SK-N-SH (cell line): ENCODE measurements at places on chromosomes 16 and 17. TPM values are rescaled to one million over a fixed set of nuclear protein-coding genes. Genes with fewer than 3 reads are reported as not detected.

Gene ABCC12
- not detected in 2 replicates for polyA plus RNA-seq

Gene DLX4
- 0.03 and 0.10 TPM in 2 replicates for polyA plus RNA-seq

Gene CDH1
- not detected in 2 replicates for polyA plus RNA-seq

Gene KRT39
- polyA plus RNA-seq = not detected in 2 replicates

Gene UMOD
- not detected in 2 replicates for polyA plus RNA-seq

Gene TP53TG3C
- 0.44 and 0.76 TPM in 2 replicates for polyA plus RNA-seq

Gene SPATA22
- not detected in 2 replicates for polyA plus RNA-seq

GRCh38 chr16:1877804-1878203 lies 5.8 kb upstream of the MEIOB start:
- no peak for DNase-seq

- peak; percentile 64 for DNase-seq
Observed at GRCh38 chr16:4944333-4945281, 7.7 kb upstream of the PPL start.

- DNase-seq = no peak
Observed at GRCh38 chr16:50326835-50327465, 41.8 kb downstream of the BRD7 start.

GRCh38 chr17:46732754-46733398 lies 85.6 kb downstream of the WNT3 start:
- no peak for DNase-seq

DNA sequence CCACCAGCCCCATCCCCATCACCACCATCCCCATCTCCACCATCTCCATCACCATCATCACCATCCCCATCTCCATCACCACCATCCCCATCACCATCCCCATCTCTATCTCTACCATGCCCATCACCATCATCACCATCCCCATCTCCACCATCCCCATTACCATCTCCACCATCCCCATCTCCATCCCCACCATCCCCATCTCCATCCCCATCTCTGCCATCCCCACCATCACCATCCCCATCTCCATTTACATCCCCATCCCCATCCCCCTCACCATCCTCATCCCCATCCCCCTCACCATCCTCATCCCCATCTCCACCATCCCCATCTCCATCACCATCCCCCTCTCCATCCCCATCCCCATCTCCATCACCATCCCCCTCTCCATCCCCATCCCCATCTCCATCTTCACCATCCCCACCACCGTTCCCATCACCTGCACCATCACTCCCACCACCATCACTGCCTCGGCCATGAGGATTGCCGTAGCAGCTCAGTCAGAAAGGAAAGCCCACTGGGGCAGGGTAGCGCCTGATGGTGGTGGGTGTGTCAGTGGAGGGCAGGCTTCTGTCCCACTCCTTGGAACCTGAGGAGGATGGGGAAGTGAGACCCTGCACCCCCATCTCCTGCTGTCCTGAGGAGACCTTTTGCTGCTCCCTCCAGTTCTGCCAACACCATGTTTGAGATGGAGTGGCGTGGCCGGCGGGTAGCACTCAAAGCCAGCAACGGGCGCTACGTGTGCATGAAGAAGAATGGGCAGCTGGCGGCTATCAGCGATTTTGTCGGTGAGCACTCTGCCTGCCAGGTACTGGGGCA lies 7.5 kb downstream of the FSCN2 start:
- DNase-seq = no peak

DNA sequence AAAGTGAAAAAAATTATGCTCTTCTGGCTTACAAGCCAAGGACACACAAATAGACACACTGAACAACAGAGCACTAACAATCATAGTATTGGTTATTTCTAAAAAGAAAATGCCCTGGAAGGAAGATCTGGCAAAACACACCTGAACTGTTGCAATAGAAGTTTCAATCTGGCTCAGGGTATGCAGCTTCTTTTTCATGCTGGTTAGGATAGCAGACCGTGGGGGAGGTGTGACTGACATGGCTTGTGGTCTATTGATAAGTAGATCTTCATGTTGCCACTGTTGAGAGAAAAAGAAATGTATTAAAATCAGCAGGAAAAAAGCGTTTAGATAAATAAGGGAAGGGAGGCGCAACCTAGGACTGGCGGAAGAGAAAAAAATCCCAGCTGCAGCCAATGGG lies 26.5 kb upstream of the ARL6IP1 start:
- DNase-seq = no peak

- DNase-seq = no peak
Observed at GRCh38 chr16:88983771-88984687, 7.0 kb upstream of the CBFA2T3 start.

GRCh38 chr16:52727849-52728248 lies 180.9 kb upstream of the TOX3 start:
- no peak for DNase-seq

GRCh38 chr16:11762431-11762830 lies 19.8 kb upstream of the TXNDC11 start:
- no peak for DNase-seq

DNA sequence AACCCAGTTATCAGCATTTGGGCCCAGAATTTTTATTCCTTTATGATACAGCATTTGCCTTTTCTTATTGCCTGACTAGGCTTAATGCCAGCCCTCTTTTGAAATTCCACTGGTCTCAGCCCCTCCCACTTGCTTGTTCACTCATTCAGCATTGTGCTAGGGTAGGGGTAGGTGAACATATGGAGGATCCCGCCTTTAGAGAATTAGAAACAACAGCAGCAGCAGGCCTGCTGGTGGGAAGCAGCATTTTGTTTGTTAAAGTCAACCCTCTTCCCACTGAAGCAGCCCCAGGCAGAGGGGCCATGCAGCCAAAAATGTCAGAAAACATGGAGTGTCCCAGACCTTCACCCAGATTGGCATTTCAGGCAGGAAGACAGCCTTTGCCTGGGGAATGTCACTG lies 1355.2 kb downstream of the CDH8 start:
- no peak for DNase-seq

- no peak for DNase-seq
Observed at GRCh38 chr16:51002881-51003490, 148.1 kb downstream of the SALL1 start.

DNA sequence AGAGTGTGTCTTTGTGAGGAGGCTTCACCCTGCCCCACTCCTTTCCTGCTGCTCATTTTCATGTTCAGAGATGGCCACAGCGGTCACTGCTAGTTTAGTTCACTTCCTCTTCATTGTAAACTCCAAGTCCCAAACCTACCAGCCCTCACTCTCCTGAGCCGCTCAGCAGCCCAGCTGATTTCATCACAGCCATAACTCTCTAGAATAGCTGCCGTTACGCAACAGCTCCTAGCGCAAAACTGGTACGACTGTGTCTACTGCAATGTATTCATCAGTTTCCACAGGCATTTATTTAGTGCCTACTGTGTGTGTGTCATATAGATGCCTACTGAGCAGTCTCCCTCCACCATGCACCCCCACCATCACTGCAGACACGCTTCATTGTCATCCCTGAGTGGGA lies 233.5 kb upstream of the RPL38 start:
- no peak for DNase-seq

- peak; percentile 60 for DNase-seq
Observed at GRCh38 chr16:30399435-30400186, 4.4 kb downstream of the ZNF48 start.

DNA sequence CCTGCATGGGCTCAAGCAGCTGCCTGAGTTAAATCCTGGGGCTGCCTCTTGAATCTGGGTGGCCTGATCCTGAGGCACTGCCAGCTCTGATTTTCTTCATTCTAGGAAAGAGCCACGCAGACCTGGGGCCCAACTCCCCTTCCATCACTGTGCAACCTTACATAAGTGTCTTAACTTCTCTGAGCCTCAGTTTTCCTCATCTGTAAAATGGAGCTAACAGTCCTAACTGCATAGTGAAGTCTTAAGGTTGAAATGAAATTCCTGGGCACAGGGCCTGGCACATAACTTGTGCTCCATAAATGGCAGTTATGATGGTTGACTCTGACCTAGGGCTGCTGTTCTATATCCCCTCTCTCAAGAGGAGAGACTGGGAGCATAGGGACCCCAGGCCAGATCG lies 236.6 kb downstream of the GSG1L start:
- no peak for DNase-seq

DNA sequence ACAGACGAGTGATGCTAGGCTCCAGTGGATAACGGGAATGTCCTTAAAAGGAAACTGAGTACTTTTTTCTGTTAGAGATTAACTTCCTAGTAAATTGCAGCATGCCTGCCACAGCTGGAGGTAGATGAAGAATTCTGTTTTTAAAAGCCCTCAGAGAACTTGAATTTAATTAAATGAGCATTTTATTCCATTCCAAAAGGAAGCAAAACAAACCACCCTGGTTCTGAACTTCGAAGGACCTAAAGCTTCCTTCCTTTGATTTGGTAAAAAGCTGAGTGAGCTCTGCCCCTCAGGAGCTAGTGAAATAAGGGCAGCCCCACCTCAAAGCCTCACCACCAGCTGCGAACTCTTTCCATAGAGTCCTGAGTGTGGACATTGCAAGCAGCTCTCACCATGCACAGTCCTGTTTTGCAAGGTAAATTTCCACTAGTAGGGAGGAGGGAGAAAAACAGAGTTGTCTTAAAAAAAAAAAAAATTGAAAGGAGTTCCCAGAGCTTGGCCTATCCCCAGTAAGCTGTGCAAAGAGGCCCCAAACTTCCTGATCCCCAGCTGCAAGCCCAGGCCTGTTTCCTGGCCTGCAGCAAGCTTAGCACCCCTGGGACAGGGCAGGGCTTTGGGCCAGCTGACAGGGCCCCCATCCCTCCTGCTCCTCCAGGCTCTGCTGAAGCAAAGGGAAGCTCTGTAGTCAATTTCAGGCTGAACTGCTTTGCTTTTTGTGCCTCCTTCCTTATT lies 11.2 kb downstream of the CHD9NB start:
- no peak for DNase-seq
